Kasumi-1 (cell line): ENCODE measurements at places on chromosomes 7 and 10.

GRCh38 chr10:92598321-92598720 is 5.4 kb downstream of the KIF11 start:
- DNase-seq = no peak

DNA sequence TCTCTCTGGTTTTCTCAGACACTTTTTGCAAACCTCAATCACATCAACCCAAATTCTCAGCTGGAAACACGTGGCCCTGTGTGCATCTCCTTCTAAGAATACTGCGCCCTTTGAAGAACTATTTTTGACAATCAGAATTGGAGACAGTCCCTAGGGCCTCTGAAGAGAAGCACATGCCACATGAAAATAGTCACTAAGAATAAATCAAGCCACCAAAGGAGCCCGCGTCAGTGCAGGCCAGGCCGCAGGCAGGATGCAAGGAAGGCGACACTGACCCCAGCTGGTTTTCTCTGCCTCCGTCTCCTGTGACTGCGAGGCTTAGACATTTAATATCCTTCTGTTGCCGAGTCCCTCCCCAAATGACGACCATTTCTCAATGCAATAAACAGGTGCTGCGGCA is 88.0 kb upstream of the ADAM12 start:
- DNase-seq = no peak

- DNase-seq = no peak
These were observed 47.4 kb downstream of the PRPF18 start for GRCh38 chr10:13634207-13634606.

- no peak for DNase-seq
These were observed 34.7 kb downstream of the PTPN12 start for GRCh38 chr7:77571801-77572200.

GRCh38 chr7:140914083-140914482 is 10.6 kb downstream of the BRAF start:
- no peak for DNase-seq

DNA sequence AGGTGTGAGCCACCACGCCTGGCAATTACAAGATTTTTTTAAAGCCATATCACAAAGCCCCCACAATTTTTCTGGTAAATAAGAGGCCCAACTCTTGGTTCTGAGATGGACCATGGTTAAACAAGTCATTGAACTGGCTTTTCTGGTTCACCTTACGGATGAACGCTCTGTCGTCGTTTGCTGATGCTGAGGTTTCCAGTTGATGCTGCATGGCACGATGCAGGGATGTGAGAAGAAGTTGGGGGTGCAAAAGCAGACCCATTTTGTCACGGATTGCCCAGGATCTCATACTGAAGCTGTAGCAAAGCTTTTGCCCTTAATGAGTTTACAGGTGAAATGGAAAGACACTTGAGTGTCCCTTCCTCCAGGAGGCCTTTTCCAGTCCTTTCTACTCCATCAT is 2.0 kb upstream of the IL2RA start:
- no peak for DNase-seq

GRCh38 chr10:51960494-51960895 is 261.1 kb upstream of the CSTF2T start:
- DNase-seq = peak; percentile 69

DNA sequence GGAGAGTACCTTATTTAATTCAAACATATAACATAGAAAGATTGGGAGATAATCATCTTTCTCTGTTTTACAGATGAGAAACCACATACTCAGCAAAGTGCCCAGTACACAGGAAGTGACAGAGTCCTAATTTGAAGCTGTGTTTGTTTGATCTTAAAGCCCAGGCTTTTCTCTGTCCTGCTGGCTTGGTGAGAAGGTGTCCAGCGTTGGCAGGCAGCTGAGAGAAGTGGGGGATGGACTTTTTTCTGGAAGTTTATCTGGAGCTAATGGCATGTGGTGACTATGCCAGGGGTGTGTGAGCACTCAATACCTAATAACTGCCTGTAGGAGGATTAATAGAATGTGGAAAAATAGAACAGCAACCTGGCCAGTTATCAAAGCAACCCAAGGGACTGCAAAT is 60.8 kb downstream of the NPSR1 start:
- DNase-seq = no peak
